ENCODE measurements at places on chromosomes 7 and 10.

GRCh38 chr10:15652117-15652516 is 67.6 kb downstream of the ITGA8 start:
- DNase-seq = no peak

- no peak for DNase-seq
These were observed 2.8 kb upstream of the SLC29A3 start for GRCh38 chr10:71316056-71316785.

- no peak for DNase-seq
These were observed 151.0 kb downstream of the CHN2 start for GRCh38 chr7:29345590-29345989.

DNA sequence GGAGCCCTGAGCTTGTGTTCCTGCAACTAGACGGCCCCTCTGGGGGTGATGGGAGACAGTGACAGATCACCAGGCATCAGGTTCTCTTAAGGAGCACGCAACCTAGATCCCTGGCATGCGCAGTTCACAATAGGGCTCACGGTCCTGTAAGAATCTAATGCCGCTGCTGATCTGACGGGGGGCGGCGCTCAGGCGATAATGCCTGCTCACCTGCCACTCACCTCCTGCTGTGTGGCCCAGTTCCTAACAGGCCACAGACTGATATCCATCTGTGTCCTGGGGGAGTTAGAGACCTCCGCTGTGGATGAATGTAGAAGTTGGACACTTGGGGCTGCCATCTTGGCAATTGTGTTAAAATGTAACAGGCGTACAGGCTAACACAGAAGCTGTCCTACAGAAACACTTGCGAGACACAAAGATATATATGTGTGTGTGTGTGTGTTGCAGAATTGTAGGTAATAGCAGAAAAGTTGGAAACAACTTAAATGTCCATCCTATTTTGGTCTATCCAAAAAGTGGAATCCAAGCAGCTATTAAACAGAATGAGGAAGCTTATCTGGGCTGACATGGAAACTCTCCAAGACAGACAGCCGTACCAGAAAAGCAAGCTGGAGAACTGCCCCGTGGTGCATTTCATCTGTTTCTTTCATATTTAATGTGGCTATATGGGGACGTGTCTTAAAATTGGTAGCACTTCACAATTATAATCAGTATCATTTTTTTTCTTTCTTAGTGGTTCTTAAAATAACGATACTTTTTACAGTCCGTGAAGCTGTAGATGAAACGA is 82.8 kb downstream of the MKI67 start:
- no peak for DNase-seq

- no peak for DNase-seq
These were observed 498 bp upstream of the C10orf53 start for GRCh38 chr10:49678827-49679479.

GRCh38 chr7:89927762-89928161 is 226.5 kb upstream of the STEAP1 start:
- no peak for DNase-seq

GRCh38 chr7:107115114-107115513 is 53.7 kb upstream of the HBP1 start:
- no peak for DNase-seq

DNA sequence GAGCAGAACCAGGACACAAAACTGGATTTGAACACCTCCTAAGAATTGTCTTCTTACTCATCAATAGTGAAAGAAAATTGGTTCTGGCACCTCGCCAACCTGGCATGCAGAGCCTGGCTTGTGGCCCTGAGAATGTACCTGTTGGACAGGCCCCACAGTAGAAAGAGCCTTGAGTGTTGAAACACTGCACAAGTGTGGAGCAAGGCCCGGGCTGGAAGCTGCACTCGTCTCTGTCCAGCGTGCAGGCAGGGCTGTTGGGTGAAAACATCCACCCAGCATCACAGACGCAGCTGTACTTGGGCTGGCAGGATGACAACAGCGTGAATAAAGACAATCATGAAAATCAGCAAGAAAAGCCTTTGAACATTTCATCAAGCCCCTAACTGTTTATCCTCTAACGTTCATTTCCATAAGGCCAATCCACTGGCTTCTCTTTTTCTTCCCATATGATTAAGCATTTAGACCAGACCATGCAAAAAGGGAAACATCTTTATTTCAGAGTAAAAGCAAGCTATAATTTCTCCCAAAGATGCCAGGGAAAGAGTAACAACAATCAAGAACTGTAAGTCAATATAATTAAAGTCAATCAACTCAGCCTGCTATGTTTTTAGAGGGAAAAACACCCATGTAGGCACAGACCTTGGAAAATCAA is 15.6 kb downstream of the CUBN start:
- DNase-seq = no peak

DNA sequence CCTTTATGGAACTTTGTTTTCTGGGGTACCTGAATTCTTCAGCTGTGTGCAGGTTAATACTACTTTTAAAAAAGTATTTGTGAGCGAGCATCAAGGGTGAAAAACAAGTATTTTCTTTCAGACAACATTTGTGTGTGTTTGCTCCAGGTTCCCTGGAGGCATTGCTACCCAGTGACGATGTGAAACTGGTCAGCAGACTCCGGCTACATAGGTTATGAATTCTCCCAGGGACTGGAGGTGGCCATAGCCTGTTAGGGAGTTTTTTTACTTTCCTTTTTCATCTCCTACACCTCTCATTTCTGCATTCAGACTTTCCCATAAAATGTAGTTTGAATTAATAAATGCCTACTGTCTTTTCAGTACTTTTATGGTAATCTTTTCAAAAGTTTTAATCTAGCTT is 7.6 kb downstream of the AKR1D1 start:
- no peak for DNase-seq

DNA sequence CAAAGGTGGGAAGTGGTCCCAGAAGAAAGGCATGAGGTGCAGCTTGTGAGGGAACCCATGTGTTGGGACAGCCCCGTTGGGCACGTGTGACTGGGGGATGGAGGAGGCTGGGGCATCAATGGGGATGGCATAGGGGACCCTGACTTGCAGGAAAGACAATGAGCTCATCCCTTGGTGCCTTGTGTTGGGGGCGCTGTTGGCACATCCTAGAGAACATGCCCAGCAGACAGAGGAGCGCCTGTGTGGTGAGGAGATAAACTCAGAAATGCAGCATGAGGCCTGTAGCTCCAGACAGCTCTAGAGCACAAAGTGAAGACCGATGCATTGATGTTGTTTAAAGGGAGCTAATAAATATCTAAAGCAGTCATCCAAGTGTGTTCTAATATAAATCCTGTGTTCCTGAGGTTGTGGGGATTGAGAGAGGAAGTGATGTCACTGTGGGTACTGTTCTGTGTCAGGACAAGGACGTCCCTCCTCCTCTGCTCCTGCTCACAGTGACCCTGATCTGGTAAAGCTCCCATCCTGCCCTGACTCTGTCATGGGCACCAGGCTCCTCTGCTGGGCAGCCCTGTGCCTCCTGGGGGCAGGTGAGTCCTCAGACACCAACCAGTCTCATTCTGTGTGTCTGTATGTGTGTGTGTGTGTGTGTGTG is 126.1 kb upstream of the PRSS58 start:
- DNase-seq = no peak

DNA sequence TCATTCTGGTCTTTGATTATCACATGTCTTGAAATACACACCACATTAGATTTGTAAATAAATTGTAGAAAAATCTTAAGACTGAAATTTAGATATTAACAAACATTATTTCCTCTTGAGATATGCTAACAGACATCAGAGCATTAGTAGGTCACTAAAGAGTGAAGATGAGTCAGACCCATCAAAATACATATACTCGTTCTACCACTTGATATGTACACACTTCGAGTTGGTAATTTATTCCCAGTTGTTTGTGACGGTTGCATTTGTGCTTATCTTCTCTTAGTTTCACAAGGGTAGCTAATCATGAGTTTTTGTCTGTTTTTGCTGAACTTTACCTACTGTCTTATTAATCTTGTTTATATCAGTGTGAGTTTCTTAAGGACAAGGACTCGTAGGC is 383.4 kb downstream of the AUTS2 start:
- no peak for DNase-seq

- DNase-seq = no peak
These were observed 124.2 kb upstream of the PDLIM1 start for GRCh38 chr10:95414844-95415485.

GRCh38 chr10:23692736-23693135 is 253.9 kb downstream of the OTUD1 start:
- no peak for DNase-seq

GRCh38 chr7:133545618-133546017 is 292.7 kb downstream of the EXOC4 start:
- DNase-seq = no peak
